ENCODE measurements at places on chromosomes 1 and 21.

- DNase-seq, result no peak
Observed at GRCh38 chr1:47705517-47706130, 267.8 kb downstream of the FOXD2 start.

DNA sequence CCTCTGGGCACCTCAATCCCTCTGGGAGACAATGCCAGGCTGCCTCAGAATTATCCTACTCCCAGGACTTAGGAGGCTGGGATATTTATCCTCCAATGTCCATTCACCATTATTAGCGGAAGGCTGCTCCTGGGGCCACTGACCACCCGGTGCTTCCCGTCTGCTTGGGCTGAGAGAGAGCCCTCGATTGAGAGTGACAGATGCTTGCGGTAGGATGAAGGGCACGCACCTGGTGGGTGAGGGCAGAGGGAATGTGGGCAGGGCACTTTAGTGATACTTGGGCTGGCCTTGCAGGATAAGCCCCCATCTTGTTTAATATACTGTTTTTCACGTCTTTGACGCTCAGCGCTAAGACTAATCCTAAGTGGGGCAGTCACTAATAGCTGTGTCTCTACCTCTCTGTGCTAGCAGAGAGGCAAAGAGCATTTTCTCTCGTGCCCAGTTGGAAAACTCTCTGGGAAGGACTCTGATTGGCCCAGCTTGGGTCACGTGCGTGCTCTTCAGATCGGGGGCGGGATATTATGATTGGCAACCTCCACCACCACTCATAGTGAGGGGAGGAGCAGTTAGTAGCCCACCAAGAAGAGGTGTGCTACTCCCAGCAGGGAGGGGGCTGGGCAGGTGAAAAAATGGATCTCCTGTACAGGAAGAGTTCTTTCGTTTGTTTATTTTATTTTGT is 10.6 kb upstream of the PARS2 start:
- no peak for DNase-seq

DNA sequence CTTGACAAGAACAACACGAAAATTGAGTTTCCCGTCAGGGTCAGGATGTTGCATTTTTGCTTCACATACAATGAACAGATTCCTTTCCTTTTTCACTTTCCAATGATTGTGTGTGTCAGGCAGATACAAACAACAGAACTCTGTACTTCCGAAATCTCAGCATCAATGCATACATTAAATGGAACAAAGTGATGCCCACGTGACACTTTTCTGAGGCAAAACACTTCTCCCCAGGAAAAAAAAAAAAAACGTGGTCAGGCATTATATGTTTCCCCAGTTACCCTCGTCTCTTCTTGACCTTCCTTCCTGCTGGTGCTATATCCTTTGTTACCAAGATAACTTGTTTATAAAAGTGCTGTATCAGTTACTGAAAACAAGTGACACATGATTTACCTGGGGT is 181.8 kb downstream of the ZNF281 start:
- no peak for DNase-seq

GRCh38 chr1:165068741-165069140 is 287.8 kb downstream of the LMX1A start:
- DNase-seq, result no peak

DNA sequence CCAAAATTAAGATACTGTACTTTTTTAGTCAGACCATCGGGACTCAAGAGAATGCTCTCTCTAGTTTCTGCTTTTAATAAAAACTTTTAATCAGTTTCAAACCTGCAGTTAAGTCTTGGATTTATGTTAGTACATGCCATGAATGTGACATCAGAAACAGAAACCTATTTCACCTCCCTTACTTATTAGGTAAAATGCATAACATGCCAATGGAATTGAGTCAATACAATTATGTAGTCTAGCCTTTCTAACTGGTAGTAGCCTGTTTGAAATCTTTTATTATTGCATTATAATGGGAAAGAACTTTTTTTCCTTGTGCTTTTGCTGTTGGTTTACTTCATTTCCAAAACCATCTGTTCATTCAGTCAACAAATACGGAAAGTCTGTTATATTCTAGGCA is 4.8 kb downstream of the PHACTR4 start:
- DNase-seq, result no peak

DNA sequence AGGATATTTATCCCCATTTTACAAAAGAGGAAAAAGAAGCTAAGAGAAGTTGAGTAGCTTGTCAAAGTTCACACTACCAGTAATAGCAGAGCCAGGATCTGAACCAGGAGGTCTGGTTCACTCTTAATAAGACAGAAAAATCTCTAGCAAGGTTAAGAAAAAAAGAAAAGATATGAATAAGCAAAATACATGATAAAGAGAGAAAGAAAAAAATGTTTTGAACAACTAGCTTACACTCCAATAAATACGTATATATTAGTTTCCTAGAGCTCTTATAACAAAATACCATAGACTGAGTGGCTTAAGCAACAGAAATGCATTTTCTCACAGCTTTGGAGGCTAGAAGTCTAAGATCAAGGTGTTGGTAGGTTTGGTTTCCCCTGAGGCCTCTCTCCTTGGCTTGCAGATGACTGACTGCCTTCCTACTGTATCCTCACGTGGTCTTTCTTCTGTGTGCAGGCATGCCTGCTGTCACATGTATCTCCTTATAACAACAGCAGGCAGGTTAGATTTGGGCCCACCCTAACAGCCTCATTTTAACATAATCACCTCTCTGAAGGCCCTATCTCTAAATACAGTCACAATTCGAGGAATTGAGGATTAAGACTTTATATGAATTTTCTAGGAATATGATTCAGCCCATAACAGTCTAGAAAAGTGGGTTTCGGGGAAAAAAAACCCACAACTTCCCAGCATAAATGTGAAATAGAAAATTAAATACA is 60.4 kb downstream of the LEPR start:
- no peak for DNase-seq

DNA sequence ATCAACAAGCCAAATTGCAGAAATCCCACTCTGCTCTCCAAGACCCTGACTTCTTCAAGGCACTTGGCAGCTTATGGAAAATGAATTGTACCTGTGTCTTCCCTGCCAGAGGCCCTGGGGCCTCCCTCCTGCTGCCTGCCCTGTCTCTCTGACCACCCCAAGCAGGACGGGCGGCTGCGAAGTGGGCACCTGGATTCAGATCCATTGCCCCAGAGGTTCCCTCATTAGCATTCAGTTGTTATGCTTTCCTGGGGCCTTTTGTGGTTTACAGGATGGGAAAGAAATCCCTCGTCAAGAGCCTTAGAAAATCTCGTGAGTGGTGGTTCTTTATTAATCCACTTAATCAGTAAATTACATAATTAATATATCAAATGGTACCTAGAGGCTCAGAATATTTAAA is 179.3 kb downstream of the TNR start:
- no peak for DNase-seq

- no peak for DNase-seq
Observed at GRCh38 chr1:119220991-119221390, 80.5 kb upstream of the WARS2 start.

DNA sequence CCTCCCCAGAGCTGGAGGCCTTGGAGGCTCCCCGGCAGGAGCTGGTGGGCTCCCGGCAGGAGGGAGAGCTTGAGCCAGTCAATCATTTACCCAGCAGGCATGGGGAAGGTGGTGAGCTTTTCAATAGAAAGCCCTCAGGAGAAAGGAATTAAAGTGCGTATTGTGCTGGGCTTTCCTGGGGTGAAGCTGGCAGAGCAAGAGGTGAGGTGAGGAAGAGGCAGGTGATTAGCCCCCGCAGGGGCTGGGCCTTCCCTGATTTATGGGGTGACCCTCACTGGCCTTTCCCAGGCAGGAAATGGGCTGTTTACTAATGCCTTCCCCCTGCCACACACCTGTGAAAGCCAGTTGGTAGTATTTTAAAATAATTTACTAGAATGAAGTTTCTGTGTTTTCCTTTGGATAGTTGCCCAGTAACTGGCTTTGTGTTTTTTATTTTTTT is 25.8 kb downstream of the CLDN14 start:
- DNase-seq, result no peak

DNA sequence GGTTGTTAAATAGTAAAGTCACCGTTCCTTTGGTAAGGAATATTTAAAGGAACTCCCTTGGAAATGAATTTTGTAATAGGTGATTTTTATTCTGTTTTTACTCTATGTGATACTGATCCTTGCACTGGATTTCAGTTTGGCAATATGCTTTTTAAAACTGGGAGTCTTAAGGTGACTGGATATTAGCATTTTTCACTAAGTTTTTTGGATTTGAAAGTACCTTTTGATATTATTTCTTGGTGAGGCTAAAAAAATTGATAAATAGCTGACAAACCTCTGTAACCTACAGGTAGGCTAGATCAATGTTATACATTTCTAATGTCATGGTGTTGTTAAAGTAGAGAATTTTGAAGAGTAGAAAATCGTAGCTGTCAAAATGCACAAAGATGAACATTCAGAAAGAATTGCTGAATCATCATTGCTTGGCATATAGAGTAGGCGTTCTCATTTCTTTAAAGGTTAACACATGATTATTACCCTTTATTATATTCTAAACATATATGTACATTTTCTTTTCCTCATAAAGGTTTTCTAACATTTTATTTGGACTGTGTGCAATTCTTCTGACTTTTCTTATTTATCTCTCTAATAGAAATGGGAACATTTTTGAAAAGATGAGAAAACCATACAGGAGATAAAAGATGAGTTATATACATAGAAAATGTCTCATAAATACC is 1.5 kb upstream of the DNAJB4 start:
- DNase-seq, result no peak

- no peak for DNase-seq
Observed at GRCh38 chr1:210746024-210746731, 387.8 kb downstream of the KCNH1 start.

DNA sequence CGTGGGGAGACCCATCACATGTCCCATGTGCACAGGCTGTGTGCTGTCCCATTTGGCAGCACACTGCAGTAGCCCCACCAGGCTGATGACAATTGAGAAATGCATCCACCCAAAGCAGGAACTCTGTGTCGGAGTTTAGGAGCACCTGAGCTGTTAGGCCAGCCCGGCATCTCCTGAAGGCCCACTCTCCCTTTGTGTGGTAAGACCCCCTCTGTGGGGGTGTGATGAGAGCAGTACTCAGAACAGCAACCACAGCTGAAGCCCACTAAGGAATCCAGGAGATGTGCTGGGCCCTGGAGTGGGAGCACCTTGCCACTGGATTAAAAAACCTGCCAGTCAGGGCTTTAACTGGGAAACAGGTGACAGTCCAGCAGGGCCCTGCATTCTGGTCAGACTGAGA is 37.2 kb downstream of the FCRL5 start:
- no peak for DNase-seq

GRCh38 chr1:3113741-3114056 is 44.7 kb downstream of the PRDM16 start:
- DNase-seq, result no peak

- DNase-seq, result no peak
Observed at GRCh38 chr1:25821630-25822091, 1.9 kb downstream of the MTFR1L start.

DNA sequence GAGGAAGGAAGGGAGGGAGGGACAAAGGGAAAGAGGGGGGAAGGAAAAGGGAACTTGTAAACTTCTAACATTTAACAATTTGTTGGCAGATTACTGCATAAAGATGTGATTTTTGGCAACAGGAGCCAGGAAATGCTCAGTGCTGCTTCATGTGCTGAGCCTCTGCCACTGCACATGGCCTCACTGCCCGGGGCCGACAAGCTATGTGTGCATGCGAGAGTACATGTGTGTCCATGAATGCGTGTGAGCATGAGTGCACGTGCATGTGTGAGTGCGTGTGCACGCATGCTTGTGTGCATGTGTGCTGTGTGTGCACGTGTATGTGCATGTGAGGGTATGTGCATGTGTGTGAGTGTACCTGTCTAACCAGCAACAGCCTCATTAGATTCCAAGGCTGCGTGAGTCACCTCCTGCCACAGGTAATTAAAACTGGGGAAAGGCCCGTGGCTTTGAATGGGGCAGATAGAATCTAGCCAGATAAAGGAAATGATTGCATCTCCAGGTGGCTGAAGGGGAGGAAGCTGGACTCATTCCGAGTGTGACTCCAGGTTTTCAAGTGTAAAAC is 41.4 kb upstream of the TSPEAR start:
- no peak for DNase-seq

DNA sequence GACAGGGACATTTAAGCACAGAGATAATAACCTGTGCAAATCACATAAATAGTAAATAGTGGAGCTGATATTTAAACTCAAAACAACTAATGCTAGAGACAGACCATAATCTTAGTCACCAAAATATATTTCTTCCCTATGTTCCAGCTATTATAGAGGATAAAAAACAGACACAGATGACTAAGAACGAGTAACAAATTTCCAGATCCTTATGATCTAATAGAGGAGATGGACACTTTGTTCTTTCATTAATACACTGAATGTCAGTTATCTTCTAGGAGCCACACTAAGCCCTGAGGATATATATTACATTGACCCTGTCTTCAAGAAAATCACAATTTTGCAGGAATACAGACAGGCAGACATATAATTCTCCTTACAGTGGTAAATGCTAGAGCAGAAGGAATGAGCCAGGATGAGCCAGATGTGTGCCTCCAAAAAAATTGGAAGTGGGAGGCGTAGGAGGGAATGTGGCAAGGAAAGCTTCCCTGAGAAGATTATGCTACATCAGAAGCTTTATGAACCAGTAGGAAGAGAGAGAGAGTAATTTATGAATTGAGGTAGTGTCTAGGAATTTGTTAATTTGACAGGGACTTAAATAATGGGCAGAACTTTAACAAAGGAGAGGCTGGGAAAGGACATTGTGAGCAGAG is 395.4 kb upstream of the BEND5 start:
- DNase-seq, result no peak

DNA sequence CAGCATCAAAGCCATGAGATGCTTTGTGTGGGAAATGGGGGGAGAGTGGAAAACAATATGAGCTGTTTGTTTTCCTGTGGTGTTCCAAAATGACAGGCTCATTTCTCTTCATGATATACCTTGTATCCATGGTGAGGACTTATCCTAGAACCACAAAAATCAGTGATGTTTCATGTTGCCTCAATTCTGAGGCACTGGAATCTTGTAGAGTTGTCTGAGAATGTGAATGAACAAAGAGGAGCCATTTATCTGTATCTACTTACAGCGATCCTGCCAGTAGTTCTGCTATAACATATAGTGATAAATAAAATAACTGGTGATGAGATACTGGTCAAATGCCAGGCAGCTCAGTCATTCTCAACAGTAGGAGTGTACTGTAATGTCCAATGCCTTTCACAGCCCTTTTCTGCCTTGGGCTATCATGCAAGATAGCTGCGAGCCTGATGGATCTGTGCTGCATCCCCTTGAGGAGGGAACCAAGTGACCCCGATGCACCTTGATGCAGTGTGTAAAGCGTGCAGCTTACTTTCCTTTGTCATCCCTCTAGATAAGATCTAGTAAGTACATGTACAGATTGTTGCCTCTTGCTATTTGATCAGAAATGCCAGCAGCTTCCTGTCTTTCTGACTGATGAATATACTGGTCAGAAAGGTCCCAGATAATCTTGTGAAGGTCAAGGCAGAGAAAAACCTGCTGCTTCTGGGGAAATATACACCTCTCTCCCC is 52.8 kb downstream of the SLC44A3 start:
- no peak for DNase-seq

- no peak for DNase-seq
Observed at GRCh38 chr1:117671781-117672501, 66.1 kb downstream of the TENT5C start.

- DNase-seq, result no peak
Observed at GRCh38 chr1:88791192-88791591, 100.2 kb downstream of the GTF2B start.
